ENCODE measurements at places on chromosomes 6 and 20. TPM values are rescaled to one million over a fixed set of nuclear protein-coding genes. Genes with fewer than 3 reads are reported as not detected.

- DNase-seq: peak; percentile 49
Measured at GRCh38 chr6:166313255-166314070, 5.3 kb upstream of the PRR18 start.

Gene CITED2
- total RNA-seq: 345 TPM

GRCh38 chr20:58711266-58712051 lies 18.9 kb downstream of the NPEPL1 start:
- peak; percentile 16 for DNase-seq

Gene SYCP2L
- total RNA-seq: 0.48 TPM

GRCh38 chr6:159473475-159474263 lies 219.4 kb downstream of the SOD2 start:
- DNase-seq: no peak

- no peak for DNase-seq
Measured at GRCh38 chr6:105595829-105596228, 192.9 kb upstream of the PREP start.

Gene C6orf52
- total RNA-seq: 5.5 TPM

DNA sequence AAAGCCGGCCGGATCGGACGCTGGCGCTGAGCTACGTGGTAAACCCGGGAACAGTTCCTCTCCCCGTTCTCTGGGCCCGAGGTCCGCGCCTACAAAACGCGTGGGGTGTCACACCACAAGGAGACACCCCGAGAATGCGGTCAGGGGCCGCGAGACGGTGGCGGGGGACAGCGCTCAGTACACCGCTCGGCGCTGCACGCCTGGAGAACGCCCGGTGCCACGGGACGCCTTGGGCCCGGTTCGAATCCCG lies 670 bp downstream of the NCOA5 start:
- DNase-seq: no peak

Gene SLC22A3
- total RNA-seq: 51.9 TPM

DNA sequence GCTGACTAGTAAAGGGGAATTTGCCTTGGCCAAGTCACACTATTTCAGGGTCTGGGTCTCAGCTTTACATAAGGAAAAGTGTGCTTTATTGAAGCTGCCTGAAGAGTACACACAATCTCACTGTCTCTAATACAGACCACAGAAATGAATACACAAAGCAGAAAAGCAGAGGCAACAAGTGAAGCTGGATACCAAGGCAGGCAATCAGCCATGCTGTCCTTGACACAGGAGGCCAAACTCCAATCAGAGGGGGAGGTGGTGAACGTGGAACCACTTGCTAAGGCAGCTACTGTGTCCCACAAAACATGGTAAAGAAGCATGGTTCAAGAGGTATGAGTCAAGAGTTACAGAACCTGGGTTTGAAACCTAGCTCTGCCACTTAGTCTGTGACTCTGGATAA lies 21.8 kb upstream of the CCND3 start:
- no peak for DNase-seq

GRCh38 chr6:28490205-28490890 lies 25.2 kb downstream of the GPX6 start:
- DNase-seq: no peak

- no peak for DNase-seq
Measured at GRCh38 chr20:25050501-25051350, 7.2 kb downstream of the ACSS1 start.

DNA sequence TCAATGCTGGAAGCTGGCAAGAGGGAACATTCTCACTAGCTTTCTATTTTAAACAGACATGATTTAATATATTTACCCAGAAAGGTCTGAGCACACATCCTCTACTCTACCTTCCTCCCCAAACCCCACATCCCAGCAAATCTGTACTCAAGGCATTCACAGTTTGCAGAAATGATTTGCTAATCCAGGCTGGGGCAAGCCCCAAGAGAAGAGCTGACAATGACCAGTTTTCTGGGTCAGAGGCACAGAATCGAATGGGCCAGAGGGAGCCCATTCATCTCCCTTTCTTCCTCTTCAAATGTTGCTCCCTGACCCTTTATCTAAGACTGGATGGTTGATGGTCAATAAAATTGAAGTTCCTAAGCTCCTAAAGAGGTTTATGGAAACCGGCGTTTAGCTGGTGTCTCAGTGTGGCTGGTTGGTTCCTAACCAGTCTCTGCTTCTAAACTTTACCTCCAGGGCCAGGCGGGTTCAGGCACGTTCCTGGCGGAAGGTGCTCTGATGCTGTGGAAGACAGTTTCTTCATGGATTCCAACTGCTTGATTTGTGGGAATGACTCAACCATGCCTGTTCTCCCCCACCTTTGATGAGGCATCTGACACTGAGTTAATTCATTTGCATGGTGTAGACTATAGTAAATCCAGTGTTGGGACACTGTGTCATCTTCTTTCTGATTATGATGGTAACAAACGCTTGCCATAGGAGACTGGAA lies 96.4 kb upstream of the IYD start:
- no peak for DNase-seq
